Activated CD4-positive, alpha-beta T cell treated with anti-CD3 and anti-CD28 coated beads, Interleukin-2, amount 50 U/mL, for 1 hour (primary cell): ENCODE measurements at places on chromosomes 5 and 9.

GRCh38 chr9:6827439-6828145 is 69.8 kb downstream of the KDM4C start:
- peak; percentile 12 for DNase-seq

GRCh38 chr5:17436761-17437221 is 61.2 kb upstream of the TAF11L2 start:
- no peak for DNase-seq

- no peak for DNase-seq
Observed at GRCh38 chr9:23220957-23221356, 605.1 kb downstream of the ELAVL2 start.

DNA sequence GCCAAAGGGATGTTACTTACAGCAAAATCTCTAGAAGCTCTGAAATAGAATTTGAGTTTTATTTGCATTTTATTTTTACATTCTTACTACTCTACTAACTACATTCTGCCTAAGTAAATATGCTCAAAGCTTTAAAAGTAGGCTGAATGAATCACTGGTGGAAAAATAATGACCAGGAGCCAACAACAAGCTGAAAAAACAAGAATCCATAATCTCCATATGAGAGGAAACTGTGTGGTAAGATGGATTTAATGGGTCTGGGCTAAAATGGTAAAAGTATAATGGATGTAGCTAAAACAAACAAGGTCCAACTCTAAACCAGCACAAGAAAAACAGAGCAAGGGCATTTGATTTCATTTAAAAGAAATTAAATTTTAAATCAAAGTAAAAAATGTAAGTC is 525.8 kb upstream of the FTMT start:
- DNase-seq: no peak
